ENCODE measurements at places on chromosomes 11 and 22.
A peak's percentile ranks its signal among the peaks of the same experiment; 100 is the strongest.

GRCh38 chr11:90661233-90661632 lies 438.4 kb upstream of the CHORDC1 start:
- no peak for DNase-seq

DNA sequence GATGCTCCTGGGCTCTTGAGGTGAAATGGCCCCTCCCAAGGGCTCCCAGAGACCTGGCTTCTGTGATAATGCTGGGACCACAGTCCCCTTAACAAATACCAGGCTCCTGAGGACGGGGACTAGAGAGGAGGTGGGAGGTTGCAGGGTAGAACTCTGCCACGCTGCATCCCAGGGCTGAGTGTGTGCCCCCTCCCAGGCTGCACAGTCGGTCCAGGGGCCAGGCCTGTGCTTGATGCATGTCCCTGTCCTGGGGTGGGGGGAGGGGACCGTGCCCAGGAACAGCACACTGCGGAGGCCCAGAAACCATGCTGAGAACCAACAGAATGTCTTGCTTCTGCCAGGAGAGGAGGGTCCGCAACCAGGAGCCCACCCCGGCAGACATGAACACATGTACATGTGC lies 9.3 kb downstream of the CSF2RB start:
- DNase-seq = no peak

DNA sequence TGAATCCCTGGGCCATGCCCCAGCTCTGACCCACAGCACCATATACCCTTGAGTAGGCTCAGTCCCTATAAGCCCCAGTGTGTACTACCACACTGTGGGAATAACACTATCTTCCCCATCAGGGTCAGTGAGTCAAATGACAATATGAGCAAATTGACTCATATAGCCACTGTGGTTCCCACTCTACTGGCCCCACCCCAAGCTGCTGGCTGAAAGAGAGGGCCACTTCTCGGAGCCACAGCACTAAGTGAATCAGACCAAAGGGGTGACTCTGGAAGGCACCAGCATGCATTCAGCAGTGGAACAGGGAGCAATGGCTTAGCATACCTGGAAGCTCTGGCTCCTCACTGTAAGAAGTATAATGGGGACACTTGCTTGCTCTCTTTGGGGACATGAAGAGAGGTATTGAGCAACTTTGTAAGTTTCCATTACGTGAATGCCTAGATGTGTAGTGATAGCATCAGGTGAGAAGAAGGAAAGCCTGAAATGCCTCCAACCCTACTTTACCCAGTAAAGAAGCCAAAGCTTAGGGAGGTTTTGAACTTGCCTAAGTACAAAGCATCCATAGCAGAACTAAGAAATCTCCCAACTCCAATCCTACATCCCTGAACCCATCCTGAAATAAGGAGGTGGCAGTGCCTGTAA lies 13.5 kb downstream of the CD59 start:
- peak; percentile 40 for DNase-seq

DNA sequence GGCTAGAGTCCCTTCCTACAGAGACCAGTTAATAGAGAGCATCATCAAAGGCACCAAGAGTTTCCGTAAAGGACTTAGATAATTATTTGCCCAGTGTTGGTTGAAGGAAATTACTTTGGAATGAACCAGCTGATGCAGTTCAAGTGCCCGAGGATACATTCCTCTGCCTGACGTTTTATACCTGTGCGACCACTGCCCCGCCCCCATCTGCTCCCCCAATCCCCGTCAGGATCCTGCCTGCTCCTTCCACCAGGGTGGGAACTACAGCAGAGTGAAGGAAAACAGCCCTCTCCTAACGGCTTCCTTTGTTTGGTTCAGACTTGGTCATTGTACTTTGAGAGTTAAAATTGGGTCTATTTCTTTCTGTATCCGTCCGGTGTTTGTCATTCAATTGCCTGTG lies 761.5 kb downstream of the NTM start:
- no peak for DNase-seq

DNA sequence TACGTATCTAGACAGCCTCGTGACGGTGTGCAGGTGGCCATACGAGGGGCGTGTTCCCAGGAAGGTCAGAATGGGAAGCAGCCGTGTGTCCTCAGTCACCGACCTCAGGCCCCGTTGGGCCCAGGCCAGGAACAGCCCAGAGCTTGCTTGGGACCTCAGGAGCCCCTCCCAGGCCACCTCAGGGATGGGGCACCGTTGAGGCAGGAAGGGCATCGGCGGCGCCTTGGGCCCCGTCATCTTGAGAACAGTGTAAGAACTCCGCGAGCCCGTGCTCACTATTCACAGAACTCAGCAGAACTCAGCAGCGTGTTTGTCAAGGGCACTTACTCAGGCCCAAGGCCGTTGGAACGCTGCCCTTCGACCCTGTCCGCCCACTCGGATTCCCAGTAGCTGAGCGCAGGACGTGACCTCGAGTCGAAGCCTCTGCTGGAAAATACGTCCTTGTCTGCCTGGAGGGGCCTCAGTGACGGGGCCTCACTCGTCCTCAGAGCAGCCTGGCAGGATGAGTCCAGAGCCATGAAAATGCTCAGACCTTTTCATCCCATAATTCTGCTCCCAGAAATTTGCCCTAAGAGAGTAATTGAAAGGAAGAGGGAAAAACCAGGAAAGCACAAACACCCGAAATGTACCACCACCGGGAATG lies 1134.8 kb downstream of the BRD1 start:
- no peak for DNase-seq

GRCh38 chr11:118272001-118272400 lies 7.9 kb upstream of the MPZL2 start:
- DNase-seq = no peak

DNA sequence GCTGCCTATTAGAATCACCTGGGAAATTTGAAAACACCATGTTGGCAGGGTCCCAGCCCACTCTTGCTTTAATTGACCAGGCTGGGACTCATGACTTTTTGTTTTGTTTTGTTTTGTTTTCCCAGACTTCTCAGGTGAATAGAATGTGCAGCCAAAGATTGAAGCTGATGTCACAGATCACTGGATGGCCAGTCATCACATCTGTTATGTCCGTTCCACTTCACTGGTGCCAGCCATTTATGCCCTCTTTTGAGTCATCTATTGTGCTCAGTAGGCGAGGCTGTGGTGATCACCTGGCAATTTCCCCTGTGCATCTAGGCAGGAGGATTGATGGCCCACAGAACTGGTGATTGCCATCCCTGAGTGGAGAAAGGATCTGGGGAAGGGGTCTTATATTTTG lies 297.3 kb downstream of the INSC start:
- no peak for DNase-seq

DNA sequence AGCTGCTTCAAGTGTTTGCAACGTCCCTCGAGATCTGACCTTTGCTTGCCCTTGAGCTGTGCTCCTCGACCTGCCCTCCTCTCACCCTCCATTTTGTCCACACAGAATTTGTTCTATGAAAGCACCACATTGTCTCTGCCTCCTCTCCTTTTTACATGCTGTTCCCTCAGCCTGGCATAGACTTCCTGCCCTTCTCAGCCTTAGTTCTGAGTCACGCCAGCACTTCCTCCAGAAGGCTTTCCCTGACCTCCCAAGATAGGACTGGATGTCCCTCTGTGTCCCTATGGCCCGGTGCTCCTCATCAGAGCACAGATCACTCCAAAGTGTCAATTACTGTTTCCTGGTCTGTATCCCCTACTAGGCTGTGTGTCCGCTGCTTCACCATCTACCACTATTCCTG lies 16.2 kb downstream of the JHY start:
- no peak for DNase-seq

DNA sequence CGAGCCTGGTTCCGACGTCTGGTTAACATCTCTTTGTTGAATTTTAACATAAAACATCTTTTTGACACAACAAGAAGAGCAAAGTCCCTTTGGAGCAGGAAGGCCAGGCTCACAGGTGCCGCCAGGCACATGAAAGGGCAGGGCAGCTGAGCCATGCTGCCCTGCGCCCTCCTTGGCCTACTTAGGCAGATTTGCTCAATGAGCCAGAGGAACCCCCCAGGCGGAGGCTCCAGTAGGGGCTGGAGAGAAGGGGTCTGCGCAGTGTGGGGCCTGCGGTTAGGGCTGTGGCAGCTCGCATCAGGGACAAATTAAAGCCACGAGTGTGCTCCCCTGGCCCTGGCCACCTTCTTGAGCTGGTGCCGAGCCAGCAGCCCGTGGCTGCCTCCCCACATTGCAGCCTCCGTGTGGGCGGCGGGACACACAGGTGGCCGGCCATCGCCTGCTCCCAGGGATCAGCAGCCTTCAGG lies 9.9 kb upstream of the SLC22A12 start:
- DNase-seq = no peak

DNA sequence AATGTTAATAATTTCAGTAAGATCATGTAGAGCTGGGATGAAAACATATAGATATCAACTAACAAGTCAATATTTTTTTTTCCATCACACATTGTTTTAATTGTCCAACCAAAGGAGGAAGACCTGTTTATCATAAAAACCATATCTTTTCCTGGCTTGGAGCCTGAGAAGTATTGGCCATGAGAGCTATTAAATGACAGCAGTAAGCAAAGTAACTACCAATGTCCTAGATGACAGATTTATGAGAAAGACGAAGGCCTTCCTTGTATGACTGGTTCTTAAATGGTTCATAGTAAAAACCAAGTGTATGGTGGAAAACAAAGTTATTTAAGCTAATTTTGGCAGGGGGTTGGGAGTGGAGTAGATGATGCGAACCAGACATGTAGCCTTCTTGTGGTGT lies 1147.1 kb upstream of the TENM4 start:
- DNase-seq = no peak

- DNase-seq = no peak
These were observed 36.3 kb upstream of the LRRC10B start for GRCh38 chr11:61472282-61472681.

GRCh38 chr22:24357547-24357946 lies 69.9 kb upstream of the ADORA2A start:
- DNase-seq = no peak

DNA sequence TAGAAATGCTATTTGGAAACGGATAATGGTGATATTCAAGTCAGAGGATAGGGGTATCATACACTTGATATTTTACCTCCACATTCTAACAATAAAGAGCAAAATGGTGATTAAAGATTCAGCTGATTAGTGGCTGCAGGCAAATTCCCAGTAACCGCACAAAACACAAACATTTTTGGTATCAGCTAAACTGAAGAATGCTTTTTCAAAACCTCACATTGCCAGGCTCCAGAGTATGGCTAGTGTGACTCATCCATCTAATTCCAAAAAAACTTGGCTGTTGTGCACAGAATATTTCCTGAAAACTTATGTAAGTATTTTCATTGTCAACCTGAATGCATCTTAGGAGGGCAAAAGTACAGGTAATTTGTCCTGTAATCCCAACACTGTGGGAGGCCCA lies 10.9 kb downstream of the SRPRA start:
- no peak for DNase-seq

All from activated CD8-positive, alpha-beta T cell treated with anti-CD3 and anti-CD28 coated beads, Interleukin-2, amount 10 ng/mL, durations not matched to agents 7 days and 5 days (primary cell).